ENCODE measurements at places on chromosomes 6 and 20.

DNA sequence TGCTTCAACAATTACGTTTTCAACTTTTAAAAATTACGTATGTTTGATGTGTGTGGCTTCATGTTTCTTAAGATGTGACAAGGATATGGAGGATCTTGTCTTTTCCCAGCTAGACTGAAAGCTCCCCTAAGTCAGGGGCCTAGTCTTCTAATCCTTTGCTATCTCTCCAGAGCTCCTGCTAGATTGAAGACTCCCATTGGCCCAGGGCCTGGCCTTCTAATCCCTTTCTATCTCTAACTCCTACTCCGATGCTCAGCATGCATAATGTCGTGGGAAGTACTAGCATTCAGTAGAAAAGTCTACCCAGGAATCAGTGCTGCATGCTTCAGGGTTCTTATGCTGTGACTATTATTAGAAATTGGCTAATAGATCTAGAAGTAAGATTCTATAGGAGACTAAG is 144.8 kb upstream of the SUPT3H start:
- DNase-seq: no peak

GRCh38 chr6:99514089-99514488 is 1.1 kb downstream of the USP45 start:
- DNase-seq: no peak

DNA sequence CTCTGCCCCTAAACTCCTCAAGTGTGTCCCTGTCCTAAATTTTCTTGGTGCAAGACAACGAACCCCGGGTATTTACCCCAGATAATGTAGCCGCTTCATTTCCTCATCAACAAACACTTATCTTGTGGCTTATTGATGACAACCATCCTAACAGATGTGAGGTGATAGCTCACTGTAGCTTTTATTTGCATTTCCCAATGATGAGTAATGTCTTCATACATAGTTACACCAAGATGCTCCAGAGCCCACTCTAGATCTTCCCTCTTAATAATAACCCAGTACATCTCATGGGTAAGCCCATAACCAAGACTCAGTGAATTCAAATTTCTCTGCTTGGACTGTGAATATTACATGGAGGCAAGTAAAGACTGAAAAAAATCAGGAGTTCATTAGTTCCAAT is 48.2 kb upstream of the BEND6 start:
- no peak for DNase-seq

DNA sequence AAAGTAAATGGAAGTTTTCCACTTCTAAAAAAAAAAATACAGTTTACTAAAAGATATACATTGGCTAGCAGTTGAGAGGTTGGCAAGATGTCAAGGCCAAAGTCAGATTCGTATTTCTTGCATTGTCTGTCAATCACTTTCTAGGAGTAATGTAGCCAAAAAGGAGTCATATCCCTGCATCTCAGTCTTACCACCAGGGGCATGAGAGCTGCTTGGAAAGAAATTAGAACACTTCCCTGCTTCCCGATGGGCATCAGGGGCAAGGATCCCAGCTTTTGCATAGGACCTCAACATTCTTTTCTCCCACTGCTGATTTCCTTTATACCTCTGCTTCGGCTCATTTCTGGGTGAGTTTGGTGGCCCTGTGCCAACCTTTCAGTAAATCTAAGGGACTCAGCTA is 581.0 kb upstream of the MAP3K7 start:
- DNase-seq: no peak
